ENCODE measurements at places on chromosomes 3 and 15. TPM values are rescaled to one million over a fixed set of nuclear protein-coding genes. Genes with fewer than 3 reads are reported as not detected.

VGLL3 gene
- 1.6 TPM for total RNA-seq

MAGEL2 gene
- total RNA-seq: 0.08 TPM

GRCh38 chr3:11651900-11652299 lies 8.2 kb upstream of the VGLL4 start:
- ATAC-seq: no peak

DNA sequence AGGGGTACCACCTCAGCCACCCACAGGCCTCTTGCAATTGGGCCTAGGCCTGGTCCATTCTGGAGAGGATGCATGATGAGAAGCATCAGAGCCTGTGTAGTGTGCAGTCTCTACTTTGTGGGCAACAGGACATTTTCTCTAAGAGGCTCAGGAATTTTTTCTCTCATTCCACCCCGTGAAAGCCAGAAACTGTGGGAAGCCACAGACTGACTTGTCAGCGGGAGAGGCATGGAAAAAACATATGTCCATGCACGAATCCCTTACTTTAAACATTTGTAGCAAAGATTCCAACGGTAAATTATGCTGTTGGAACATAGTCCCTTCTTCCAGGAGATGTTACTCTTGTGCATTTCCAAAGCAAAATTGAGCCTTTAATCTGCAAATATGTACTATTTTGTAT lies 196.5 kb downstream of the KLHL25 start:
- ATAC-seq: no peak

DNA sequence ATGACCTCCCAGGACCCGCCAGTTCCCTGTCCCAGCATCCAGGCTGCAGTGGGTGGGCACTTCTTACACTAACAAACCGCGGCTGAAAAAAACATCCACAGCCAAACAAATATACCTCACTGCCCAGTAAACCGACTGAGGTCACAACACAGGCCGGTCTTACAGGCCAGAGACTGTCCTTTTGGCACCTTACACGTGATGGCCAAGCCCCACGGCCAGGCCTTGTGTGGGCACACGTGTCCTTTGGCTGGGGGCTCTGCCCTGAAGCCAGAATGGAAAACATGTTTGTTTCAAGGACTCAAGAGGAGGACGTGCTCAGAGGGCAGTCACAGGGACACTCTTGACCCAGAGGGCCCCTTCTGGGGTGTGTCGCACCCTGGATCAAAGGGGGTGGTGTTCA lies 9.8 kb downstream of the SLC38A3 start:
- no peak for ATAC-seq
